ENCODE measurements at places on chromosomes 4 and X.
A peak's percentile ranks its signal among the peaks of the same experiment; 100 is the strongest.

GRCh38 chr4:52643785-52644244 lies 15.3 kb downstream of the USP46 start:
- H3K4me3 ChIP-seq = no peak overlapping the region
- H3K27ac ChIP-seq = no peak overlapping the region
- H3K27me3 ChIP-seq = no peaks in the 10 kb centered on the region
- peaks cover 5% of the 10 kb centered on the region for H3K36me3 ChIP-seq
- no peak for DNase-seq

GRCh38 chrX:39730662-39731329 lies 367.0 kb downstream of the BCOR start:
- H3K36me3 ChIP-seq = no peaks in the 10 kb centered on the region
- no peaks in the 10 kb centered on the region for H3K4me1 ChIP-seq
- H3K4me3 ChIP-seq = no peak overlapping the region
- H3K27ac ChIP-seq = no peak overlapping the region
- no peaks in the 10 kb centered on the region for H3K27me3 ChIP-seq

GRCh38 chr4:158581161-158581560 lies 59.5 kb downstream of the RXFP1 start:
- H3K27ac ChIP-seq = no peak overlapping the region
- no peak for DNase-seq
- no peaks in the 10 kb centered on the region for H3K36me3 ChIP-seq

DNA sequence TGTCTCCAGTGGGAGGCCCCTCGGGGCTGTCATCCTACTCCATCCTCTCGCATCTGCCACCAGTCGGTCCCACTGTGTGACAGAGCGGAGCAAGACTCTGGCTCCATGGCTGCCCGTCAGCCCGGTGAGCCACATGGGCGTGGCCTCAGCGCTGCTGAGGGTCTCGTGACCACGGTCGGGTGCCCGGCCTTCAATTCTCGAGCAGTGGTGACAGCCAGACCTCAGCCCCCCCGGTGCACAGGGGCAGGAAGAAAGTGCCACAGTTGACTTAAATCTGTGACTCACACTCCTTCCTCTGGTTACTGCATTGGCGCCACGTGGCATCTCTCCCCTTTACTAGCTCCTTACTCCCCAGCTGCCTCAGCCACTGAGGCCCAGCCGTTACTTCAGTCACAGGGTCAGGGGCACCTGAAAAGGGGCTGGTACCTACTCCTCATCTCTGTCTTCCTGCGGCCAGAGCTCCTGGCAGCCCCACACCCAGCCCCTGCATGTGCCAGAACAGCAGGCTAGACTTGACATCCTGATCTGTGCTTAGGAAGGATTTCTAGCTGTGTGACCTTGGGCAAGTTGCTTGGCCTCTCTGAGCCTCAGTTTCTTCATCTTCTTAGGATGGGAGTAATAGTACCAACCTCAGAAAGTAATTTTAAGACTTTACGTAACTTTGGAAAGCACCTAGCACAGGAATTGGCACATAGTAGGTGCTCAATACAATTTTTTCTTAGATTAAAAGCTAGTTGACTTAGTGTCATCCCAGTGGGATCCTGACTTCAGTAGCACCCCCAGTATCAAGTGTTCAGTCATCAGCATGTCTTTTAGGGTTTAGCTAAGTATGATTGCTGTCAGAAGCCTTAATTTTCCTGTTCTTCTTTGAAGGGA lies 66.1 kb downstream of the TNIP2 start:
- no peak overlapping the region for H3K27ac ChIP-seq
- H3K27me3 ChIP-seq = no peaks in the 10 kb centered on the region
- H3K4me1 ChIP-seq = no peaks in the 10 kb centered on the region
- peaks cover 19% of the 10 kb centered on the region for H3K36me3 ChIP-seq

- no peaks in the 10 kb centered on the region for H3K36me3 ChIP-seq
- no peak overlapping the region for H3K4me3 ChIP-seq
Measured at GRCh38 chr4:113457886-113458285, 303.7 kb downstream of the CAMK2D start.

DNA sequence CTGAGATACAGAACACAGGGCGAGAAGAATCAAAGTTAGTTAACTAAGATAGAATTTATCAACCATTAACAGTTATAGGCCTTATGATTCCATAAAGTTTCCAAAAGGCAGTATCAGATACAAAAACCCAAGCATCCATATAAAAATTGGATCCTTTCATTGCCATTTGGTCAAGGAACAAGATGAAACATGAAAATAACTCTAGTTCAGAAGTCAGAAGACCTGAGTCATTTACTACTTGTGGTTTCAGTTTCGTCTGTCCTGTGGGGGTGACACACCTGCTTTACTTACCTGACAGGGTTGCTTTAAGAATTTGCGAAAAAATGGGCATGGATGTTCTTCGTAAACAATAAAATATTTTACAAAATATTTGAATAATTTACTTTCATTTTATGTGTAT lies 130.8 kb downstream of the ANAPC10 start:
- H3K27ac ChIP-seq = no peak overlapping the region
- no peak for DNase-seq
- H3K36me3 ChIP-seq = no peaks in the 10 kb centered on the region
- no peaks in the 10 kb centered on the region for H3K4me1 ChIP-seq
- no peaks in the 10 kb centered on the region for H3K27me3 ChIP-seq
- no peak overlapping the region for H3K4me3 ChIP-seq

GRCh38 chr4:14338585-14339265 lies 663.6 kb upstream of the CPEB2 start:
- no peaks in the 10 kb centered on the region for H3K36me3 ChIP-seq
- H3K4me3 ChIP-seq = no peak overlapping the region
- H3K27ac ChIP-seq = no peak overlapping the region
- no peak for DNase-seq
- H3K27me3 ChIP-seq = no peaks in the 10 kb centered on the region

- H3K36me3 ChIP-seq = no peaks in the 10 kb centered on the region
- H3K4me3 ChIP-seq = no peak overlapping the region
- H3K27me3 ChIP-seq = no peaks in the 10 kb centered on the region
- H3K4me1 ChIP-seq = no peaks in the 10 kb centered on the region
- no peak for DNase-seq
- H3K27ac ChIP-seq = no peak overlapping the region
Measured at GRCh38 chr4:46889410-46889809, 19.6 kb downstream of the COX7B2 start.

DNA sequence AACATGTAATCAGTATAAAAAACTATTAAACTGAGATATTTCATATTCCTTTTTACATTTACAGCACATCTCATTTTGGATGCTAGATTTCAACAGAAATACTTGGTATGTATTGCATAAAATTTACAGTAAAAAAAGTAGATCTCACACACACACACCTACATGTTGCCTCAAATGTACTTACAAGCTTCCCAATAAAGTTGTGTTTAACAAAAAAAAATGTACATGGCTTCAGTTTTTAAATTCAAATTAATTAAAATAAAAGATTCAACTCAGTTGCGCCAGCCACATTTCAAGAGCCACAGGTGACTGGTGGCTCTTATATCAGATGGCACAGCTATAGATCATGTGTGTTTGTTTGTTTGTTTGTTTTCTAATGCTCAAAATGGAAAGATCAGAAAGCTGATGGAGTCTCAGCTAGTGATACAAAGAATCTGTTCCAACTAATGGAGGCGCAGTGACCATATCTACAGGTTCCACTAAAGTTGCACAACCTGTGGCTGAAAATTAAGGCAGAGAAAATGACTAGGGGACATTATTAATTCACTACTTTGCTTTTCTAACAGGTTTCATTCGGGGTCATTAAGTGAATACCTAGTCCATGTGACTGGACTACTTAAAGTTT lies 45.0 kb downstream of the RBM47 start:
- H3K36me3 ChIP-seq = no peaks in the 10 kb centered on the region
- H3K27ac ChIP-seq = no peak overlapping the region
- no peak overlapping the region for H3K4me3 ChIP-seq
- no peaks in the 10 kb centered on the region for H3K27me3 ChIP-seq

DNA sequence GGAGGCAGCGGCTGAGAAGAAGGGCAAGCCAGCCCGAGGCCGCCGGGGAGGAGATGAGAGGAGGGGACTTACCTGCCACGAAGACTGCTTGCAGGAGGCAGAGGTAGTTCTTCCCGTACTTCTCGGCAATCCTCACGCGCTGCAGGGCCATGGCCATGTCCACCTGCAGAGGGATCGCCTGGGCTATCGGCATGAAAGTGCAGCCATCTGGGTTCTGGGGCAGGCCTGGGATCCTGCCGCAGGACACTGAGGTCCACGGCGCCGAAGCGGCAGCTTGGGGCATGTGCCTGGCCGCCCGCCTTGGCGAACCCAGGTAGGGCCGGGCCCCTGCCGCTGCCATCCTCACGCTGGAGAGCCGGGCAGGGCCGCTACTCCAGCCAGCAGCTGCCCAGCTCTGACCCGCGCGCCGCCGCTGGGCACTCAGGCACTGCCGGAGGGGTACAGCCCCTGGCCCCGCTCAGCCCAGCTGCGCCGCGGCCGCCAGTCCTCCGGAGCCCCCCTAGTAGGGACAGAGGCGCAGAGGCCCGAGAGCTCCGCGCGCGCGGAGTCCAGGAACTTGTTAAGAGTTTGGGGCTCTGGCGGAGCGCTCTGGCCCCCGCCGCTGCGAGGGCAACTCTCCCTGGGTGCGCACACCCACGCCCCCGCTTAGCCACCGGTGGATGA lies 16.0 kb downstream of the MCF2 start:
- peaks cover 25% of the 10 kb centered on the region for H3K27me3 ChIP-seq
- H3K4me1 ChIP-seq = peaks cover 6% of the 10 kb centered on the region
- no peak overlapping the region for H3K27ac ChIP-seq

DNA sequence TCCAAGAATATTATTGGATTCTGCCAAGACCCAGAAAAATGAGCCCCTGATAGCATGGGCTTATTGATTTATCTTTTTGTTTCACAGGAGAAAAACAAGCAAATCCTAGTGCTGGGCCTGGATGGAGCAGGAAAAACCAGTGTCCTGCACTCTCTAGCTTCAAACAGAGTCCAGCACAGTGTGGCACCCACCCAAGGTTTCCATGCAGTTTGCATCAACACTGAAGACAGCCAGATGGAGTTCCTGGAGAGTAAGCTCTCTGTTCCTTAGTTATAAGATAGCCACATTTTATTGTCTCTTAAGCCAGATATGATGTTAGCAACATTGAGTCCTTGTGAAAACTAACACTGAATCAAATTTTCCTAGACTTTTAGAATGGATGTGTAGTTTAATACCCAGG lies 5.5 kb downstream of the ARL9 start:
- no peak overlapping the region for H3K27ac ChIP-seq
- H3K4me3 ChIP-seq = no peak overlapping the region
- H3K36me3 ChIP-seq = no peaks in the 10 kb centered on the region
- peaks cover 3% of the 10 kb centered on the region for H3K27me3 ChIP-seq
- H3K4me1 ChIP-seq = peaks cover 2% of the 10 kb centered on the region
- DNase-seq = no peak

- no peaks in the 10 kb centered on the region for H3K36me3 ChIP-seq
- H3K4me1 ChIP-seq = no peaks in the 10 kb centered on the region
- no peaks in the 10 kb centered on the region for H3K27me3 ChIP-seq
- H3K27ac ChIP-seq = no peak overlapping the region
- H3K4me3 ChIP-seq = no peak overlapping the region
Measured at GRCh38 chr4:152109531-152110509, 349.0 kb upstream of the GATB start.

- H3K4me3 ChIP-seq = no peak overlapping the region
- no peaks in the 10 kb centered on the region for H3K36me3 ChIP-seq
Measured at GRCh38 chrX:37383313-37383712, 34.1 kb downstream of the PRRG1 start.

- DNase-seq = peak; percentile 56
- H3K36me3 ChIP-seq = no peaks in the 10 kb centered on the region
- H3K27ac ChIP-seq = no peak overlapping the region
- no peak overlapping the region for H3K4me3 ChIP-seq
- no peaks in the 10 kb centered on the region for H3K4me1 ChIP-seq
- no peaks in the 10 kb centered on the region for H3K27me3 ChIP-seq
Measured at GRCh38 chr4:5979981-5980380, 38.2 kb downstream of the C4orf50 start.

DNA sequence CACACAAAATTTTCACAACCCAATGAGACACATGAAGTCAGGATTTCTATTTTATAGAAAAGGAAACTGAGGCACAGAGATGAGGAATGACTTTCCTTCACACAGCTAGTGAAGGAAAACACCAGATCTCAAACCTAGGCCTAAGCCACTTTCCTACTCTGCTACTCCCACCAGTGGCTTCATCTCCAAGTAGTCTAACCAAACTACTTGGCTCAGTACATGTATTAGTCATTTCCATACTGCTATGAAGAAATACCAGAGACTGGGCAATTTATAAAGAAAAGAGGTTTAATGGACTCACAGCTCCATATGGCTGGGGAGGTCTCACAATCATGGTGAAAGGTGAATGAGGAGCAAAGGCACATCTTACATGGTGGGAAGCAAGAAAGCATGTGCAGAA lies 196.6 kb downstream of the EVC2 start:
- no peaks in the 10 kb centered on the region for H3K36me3 ChIP-seq
- H3K27ac ChIP-seq = no peak overlapping the region
- no peaks in the 10 kb centered on the region for H3K27me3 ChIP-seq

DNA sequence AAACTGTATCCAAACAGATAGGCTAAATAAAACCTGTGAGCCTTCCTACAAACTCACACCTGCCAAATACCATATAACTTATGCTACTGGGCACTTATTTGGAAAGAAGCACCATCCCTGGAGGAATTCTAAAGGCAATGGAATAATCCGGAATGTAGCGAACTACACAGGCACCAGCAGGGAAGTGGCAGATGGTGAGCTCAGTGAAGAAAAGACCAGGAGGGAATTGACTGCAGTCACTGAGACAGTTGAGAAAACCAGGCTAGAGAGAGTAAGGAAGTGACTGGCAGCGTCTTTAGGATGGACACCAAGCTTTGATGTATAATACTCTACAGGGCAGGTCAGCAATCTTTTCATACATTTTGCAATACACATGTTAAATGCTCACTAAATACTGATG lies 16.3 kb downstream of the NDNF start:
- no peak for DNase-seq
- H3K4me1 ChIP-seq = no peaks in the 10 kb centered on the region

DNA sequence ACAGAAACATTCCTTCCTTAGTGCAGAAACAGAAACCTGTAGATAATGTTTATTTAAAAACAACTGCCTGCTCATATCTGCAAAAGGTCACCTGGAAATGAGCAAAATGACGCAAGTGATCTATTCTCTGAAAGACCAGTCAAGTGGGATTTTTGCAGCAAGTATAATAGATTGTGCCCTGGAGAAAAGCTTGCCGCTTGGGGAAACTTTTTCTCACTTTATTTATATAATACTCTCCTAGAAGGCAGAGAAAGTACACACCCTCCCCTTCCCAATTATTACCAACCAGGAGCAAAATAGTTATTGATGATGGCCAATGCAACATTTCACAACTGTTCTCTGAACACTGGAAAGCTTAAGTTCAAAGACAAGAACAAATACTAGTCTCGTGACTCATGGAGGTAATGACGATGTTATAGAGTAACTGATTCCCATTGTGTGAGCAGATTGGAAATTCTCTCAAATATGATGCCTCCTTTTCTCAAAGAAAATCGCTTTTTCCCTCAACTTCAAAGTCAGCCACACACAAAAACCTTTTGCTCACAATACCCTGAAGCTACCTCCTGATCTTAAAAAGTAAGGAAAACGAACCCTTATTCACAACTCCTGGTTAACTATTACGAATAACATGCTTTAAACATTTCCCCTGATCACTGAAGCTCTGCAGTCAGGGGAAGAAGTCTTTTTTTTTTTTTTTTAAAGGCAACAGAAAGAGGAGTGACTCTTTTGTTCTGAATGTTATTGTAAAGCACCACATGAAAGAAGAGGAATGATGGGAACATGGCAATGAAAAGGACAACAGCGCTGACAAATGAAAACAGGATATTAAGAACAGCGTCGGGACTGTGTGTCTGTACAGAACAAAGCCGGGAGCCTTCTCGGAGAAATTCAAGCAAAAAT lies 41.0 kb downstream of the MID1 start:
- no peak for DNase-seq
- no peaks in the 10 kb centered on the region for H3K4me1 ChIP-seq
- no peaks in the 10 kb centered on the region for H3K36me3 ChIP-seq
- H3K27me3 ChIP-seq = no peaks in the 10 kb centered on the region

Measured in H1 (cell line).